Esophagus squamous epithelium (tissue), 5 donors: ENCODE measurements at places on chromosomes 3 and 15. TPM values are rescaled to one million over a fixed set of nuclear protein-coding genes. Genes with fewer than 3 reads are reported as not detected.

Gene DNAJA4
- 7.9 TPM for total RNA-seq

Gene NECTIN3
- 2.3 TPM for total RNA-seq

Gene LPP
- total RNA-seq, result 68.7 TPM

Gene CD96
- total RNA-seq, result 2.4 TPM

Gene LRRN1
- total RNA-seq, result 0.04 TPM

Gene ADAMTS17
- total RNA-seq, result 4.5 TPM

Gene HTR3E
- total RNA-seq, result not detected

Gene SPRED1
- 12.3 TPM for total RNA-seq

Gene CD200R1
- 2.9 TPM for total RNA-seq

Gene MCF2L2
- total RNA-seq, result 1.4 TPM
